NCI-H524 (cell line): ENCODE measurements at places on chromosomes 5 and 9.

DNA sequence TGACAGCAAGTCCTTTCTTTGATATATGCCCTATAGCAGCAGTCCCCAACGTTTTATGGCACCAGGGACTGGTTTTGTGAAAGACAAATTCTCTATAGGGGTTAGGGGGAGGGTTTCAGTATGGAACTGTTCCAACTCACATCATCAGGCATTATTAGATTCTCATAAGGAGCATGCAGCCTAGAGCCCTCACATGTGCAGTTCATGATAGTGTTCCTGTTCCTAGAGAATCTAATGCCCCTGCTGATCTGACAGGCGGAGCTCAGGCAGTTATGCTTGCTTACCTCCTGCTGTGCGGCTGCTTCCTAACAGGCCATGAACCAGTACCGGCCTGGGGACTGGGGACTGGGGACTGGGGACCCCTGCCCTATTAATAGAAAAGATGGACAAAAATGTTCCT is 2.7 kb upstream of the RAPGEF6 start:
- DNase-seq: no peak

DNA sequence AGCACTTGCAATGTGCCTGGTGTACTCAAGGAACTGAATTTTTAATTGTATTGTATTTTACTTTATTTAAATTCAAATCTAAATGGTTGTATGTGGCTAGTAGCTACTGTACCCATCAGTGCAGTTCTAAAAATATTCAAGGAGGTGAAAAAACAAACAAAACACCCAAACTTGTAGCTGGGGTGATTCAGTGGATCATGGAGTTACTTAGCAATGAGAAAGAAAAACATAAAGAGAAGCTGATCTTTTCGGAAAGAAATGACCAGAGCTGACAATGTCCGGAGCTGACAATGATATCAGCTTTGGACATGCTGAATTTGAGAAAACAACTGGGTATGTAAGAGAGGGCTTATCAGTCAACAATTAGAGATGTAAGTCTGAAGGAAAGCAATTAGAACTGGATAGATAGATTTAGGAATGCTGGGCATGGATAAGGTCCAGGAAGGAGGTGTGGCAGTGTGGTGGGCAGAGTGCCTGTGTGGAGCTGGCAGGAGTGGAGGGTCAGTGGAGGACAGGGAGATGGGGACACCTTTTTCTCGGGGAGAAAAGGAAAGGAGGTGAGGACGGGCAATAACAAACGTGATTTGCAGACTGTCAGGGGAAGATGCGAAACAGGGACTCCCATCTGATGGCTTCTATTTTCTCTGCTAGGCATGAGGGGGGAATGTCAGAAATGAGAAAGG is 113.2 kb downstream of the DCP2 start:
- DNase-seq: no peak

- peak; percentile 61 for DNase-seq
These were observed 500 bp upstream of the GNAQ start for GRCh38 chr9:78031893-78032729.

- DNase-seq: no peak
These were observed 1.9 kb downstream of the SPTAN1 start for GRCh38 chr9:128554155-128554862.

GRCh38 chr9:72228282-72228681 is 79.0 kb downstream of the GDA start:
- no peak for DNase-seq

- DNase-seq: no peak
These were observed 108.3 kb upstream of the FER start for GRCh38 chr5:108639366-108639765.

GRCh38 chr9:131503626-131504465 is 1.1 kb downstream of the POMT1 start:
- no peak for DNase-seq

- no peak for DNase-seq
These were observed 817.5 kb downstream of the EFNA5 start for GRCh38 chr5:106853266-106853665.

- no peak for DNase-seq
These were observed 480.6 kb downstream of the NR2F1-AS1 start for GRCh38 chr5:93100428-93100827.

DNA sequence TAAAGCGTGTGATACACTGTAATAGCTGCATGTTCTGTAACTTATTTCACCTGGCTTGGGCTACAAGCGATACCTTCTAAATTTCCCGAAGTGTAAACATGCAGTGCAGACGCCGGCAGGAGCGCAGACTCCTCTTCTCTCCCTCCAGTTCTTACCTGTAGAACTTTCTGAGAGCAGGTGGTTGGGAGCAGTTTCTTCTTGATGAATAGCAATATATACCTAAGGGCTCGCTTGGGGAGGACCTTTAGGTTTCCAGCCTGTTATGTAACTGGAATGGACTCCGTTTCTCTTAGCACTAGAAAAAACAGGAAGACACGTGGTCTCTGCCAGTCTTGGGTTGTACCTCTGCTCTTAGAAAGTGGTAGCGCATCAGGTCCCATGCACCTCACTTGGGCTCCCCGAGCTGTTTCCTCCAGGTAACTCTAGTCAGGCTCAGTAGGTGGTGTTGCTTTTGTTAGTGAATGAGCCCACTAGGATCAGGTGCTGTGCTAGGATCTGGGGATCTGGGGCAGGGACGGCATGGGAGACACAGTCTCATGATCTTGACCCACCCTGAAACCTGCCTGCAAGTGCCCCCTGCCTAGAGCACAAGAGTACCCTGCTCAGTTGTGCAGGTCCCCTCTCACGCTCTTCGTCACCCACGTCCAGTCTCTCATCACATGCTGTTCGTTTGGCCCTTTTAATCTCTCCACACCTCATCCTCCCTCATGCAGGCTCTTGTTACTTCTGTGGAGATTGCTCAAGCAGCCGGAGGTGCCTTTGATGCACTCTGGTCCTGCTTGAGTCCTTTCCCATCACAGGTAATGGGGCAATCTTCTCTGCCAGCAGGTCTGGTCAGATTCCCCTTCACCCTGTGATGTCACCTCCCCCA is 2.8 kb downstream of the TENT4A start:
- DNase-seq: no peak

GRCh38 chr9:73050065-73050816 is 97.4 kb upstream of the ALDH1A1 start:
- no peak for DNase-seq

GRCh38 chr5:1344975-1345838 is at the start of gene CLPTM1L:
TSS of gene CLPTM1L (minus strand) at chr5:1345099. CDS start at chr5:1344841, 258 bp downstream.
- peak; percentile 76 for DNase-seq

GRCh38 chr5:1432296-1432695 is 12.9 kb downstream of the SLC6A3 start:
- DNase-seq: no peak

- peak; percentile 65 for DNase-seq
These were observed 98.4 kb downstream of the COX7C start for GRCh38 chr5:86716121-86716520.

- DNase-seq: no peak
These were observed 122.5 kb downstream of the COL23A1 start for GRCh38 chr5:178467568-178468195.

DNA sequence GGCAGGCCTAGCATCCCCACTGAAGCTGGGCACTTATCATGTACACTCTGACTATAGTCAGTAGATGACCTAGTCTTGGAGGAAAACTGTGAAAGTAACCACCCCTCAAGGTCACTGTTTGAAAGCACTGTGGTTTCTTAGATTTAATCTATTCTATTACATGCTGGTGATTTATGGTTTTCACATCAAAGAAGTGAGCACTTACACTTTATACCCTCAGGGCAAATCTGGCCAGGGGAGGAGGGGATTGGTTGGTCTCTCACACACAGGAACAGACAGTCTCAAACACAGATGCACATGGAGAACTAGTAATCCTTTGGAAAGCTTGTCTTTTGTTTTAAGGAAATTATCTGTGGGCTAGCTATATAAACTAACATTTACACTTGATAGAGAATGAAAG is 17.9 kb upstream of the SPIN1 start:
- no peak for DNase-seq
